Suprapubic skin (tissue), 4 donors: ENCODE measurements at places on chromosomes 5 and 9.
A peak's percentile ranks its signal among the peaks of the same experiment; 100 is the strongest.

- no peak for DNase-seq
Measured at GRCh38 chr5:147504535-147504934, 5.3 kb downstream of the DPYSL3 start.

DNA sequence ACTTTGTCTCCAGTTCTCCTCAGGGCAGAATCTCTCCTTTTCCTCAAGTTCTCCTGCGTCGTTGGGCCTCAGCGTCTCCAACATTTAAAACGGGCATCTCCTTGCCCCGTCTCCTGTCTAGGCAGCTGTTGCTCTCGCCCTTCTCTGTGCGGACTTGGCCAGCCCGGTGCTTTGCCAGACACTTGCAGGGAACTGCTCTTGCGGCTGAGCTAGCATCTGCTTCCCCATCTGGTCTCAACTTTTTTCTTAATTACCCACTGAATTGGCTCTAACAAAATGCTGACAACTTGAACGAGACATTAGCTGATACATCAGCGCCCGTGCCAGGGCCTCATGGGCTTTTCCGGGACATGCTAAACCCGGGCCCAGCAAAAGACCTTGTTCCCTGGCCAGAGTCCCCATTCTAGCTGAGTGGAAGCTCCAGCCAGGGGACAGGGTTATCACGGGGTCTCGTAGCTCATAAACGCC is 25.1 kb downstream of the ZNF618 start:
- DNase-seq: no peak

DNA sequence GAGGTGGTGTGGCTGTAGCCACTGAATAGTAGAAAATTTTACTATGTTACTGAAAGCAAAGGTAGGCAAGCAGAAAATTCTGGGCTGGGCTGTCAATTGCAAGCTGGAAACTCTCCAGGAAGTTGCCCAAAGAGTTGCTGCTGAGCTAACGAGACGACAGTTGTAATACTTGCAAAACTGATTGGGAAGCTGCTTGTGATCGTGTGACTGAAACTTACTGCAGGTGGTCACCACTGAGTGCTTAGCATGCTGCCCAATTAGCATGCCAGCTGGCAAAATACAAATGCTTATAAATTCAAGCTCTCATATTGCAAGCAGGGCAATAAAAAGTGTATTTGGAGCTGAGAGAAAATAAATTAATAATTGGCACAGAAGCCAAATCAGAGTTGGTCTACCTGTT is 758.5 kb upstream of the EDIL3 start:
- no peak for DNase-seq

DNA sequence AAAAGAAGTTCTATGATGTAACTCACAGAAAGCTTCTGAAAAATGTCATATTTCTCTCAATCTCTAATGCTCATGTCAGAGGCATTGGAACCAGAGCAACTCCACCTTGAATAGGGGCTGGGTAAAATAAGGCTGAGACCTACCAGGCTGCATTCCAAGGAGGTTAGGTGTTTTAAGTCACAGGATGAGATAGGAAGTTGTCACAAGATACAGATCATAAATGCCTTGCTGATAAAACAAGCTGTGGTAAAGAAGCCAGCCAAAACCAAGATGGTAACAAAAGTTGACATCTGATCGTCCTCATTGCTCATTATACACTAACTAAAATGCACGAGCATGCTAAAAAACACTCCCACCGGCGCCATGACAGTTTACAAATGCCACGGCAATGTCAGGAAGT is 411.1 kb upstream of the GRIA1 start:
- no peak for DNase-seq

DNA sequence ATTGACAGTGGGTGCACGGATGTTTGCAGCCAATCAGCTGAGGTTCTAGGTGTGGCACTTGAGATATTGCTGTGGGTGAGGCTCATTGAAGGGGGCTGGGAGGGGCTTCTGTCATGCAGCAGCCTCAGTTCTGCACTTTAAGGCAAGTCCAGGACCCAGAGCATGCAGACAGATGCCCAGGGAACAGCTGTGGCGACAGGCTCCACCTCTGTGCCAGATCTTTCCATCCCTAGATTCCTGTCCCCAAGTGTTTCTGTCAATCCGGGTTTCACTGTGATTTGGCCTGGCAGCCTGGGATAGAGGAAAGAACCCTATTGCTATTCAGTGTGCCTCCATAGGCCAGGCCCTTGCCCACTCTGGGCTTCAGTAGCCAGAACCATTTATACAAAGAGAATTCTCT is 20.8 kb upstream of the CERCAM start:
- no peak for DNase-seq

DNA sequence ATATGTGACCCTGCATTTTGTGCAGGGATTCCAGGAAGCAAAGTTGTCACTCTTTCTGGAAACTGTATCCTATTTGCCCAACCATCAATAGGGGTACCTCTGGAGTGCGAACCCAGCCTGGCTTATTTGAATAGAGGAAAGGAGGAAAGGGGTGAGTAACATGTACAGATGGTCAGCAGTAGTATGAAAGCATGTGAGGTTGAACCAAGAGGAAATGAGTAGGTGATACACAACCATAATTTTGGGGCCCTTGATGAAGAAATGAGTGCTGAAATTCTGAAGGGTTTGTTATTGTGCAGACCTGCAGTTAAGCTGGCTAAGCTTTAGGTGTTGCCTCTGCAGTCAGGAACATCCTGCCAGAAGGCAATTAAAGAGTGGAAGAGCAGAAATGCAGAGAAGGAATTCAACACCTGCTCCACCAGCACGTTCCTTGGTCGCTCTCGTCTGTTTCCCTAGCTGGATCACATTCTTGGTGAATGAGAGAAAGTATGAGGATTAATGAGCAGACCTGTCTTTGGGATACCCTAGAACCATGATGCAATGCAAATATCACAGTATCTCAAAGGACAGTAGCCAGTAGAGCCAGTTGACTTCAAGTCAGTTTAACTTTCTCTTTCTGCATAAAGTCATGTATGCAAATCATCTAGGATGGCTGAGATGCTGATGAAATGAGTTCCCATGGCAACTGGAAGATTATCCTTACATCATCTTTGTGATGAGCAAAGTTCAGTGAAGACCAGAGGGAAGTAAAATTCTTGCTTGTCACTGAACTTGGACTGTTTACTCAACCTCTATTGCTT is 13.2 kb upstream of the IL12B start:
- DNase-seq: no peak

GRCh38 chr9:30280229-30280900 is 2104.1 kb upstream of the ACO1 start:
- no peak for DNase-seq

DNA sequence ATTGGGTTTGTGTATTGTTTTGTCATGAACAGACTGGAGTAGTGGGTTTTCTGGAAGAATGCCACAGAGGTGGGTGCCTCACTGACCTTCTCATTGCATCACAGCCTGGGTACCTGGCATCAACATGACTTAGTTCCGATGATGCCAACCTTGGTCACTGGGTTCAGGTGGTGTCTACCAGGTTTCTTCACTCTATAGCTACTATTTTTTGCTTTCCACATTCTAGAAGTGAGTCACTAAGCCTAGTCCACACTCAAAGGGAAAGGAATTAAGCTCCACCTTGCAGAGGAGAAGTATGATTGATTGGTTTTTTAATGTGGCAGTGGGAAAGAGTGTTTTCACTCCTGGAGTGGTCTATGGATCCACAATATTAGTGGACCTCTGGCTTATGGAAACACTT is 391.9 kb downstream of the DMRT2 start:
- DNase-seq: no peak

- DNase-seq: no peak
Measured at GRCh38 chr5:98997000-98997399, 68.2 kb upstream of the CHD1 start.

DNA sequence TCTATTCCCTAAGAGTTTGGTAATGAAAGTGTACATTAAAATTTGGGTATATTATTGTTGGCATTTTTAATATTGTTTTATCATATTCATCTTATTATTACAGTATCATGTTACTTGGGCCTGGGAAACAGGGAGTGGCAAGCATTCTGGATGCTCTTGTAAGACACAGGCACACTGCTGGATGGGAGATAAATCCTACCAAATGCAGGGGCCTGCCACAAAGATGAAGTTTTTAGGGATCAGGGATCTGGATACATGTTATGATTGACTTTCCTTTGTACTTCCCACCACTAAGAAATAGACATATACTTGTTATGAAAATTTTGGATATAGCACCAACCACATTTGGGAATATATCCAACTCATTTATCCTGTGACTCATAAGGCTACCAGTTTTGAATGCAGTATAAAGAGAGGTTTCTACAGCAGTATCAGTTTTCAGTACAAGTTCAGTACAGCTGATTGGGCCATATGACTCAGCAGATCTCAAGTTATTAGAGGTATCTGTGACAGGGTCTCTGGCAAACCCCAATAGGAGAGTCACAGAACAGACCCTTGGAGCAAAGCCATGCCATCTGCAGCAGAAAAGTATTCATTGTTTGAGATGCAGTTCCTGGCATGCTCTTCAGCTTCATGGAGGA is 360.1 kb downstream of the DMAC1 start:
- DNase-seq: no peak

DNA sequence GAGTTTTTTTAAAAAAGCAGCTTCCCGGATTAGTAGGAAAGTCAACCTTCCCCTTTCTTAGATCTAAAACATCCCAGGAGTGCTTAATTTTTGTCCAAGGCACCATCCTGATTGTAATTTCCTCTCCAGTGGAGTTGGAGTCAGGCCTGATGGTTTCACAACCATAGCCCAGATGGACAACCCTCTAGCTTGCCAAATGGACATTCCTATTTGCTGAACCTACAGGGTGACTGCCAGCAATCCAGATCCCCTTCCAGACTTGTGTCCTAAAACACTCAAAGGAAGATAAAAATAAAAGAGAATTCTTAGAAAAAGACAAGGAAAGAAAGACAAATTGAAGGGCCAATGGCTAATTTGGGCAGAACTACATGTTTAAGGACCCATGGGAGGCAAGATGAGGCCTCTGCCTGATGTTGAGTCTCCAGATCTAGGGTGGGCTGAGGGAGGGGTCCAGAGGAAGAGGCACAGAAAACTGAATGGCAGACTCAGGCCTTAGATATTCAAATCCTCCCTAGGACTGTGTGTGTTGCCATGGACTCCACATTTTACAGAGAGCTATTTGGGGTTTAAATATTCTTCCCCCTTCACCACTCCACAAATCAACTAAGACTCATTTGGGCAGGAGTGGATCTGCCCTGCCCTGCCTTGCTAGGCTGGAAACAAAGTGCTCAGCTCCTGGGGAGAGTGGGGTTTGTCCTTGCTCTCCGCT is 38.5 kb upstream of the SLC44A1 start:
- peak; percentile 81 for DNase-seq

- DNase-seq: no peak
Measured at GRCh38 chr5:14213253-14213652, 70.1 kb downstream of the TRIO start.

GRCh38 chr9:86846656-86847055 is 100.7 kb downstream of the GAS1 start:
- DNase-seq: no peak

DNA sequence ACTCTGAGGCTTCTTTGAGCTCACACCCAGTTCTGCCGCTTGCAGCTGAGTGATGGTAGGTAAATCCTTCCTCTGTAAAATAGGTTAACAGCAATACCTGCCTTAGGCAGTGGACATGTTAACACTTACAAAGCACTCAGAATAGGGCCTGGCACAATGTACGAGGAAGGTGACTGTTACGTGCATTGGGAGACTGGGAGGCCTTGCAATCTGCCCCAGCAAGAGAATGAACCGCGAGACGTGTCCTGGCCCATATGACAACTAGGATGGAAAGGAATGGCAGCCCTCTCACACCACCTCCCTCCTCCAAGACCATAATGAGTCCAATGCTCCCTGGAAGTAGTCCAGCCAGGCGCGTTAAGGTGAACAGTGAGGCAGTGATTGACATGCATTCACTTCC is 23.1 kb upstream of the AKNA start:
- DNase-seq: no peak

DNA sequence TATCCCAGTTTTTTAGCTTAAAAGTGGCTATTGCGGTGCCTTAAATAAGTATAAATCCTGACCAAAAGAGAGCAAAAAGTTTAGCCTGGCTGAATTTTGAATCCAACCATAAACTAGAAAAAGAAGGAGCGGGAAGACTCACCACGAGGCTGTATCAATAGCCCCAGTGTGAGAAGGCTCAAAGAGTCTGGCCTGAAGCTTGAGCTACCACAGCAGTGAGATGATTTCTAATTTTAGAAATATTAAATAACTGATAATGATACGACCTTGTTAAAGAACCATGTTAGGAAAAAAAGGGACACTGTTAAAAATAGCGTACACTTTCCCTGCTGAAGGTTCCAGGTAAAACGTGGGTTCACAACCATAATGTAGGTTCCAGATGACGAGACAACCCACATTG is 134.1 kb upstream of the ZNF462 start:
- no peak for DNase-seq

GRCh38 chr9:90307167-90307833 is 335.3 kb downstream of the DIRAS2 start:
- no peak for DNase-seq

- DNase-seq: no peak
Measured at GRCh38 chr5:137113161-137113560, 386.0 kb downstream of the SPOCK1 start.

DNA sequence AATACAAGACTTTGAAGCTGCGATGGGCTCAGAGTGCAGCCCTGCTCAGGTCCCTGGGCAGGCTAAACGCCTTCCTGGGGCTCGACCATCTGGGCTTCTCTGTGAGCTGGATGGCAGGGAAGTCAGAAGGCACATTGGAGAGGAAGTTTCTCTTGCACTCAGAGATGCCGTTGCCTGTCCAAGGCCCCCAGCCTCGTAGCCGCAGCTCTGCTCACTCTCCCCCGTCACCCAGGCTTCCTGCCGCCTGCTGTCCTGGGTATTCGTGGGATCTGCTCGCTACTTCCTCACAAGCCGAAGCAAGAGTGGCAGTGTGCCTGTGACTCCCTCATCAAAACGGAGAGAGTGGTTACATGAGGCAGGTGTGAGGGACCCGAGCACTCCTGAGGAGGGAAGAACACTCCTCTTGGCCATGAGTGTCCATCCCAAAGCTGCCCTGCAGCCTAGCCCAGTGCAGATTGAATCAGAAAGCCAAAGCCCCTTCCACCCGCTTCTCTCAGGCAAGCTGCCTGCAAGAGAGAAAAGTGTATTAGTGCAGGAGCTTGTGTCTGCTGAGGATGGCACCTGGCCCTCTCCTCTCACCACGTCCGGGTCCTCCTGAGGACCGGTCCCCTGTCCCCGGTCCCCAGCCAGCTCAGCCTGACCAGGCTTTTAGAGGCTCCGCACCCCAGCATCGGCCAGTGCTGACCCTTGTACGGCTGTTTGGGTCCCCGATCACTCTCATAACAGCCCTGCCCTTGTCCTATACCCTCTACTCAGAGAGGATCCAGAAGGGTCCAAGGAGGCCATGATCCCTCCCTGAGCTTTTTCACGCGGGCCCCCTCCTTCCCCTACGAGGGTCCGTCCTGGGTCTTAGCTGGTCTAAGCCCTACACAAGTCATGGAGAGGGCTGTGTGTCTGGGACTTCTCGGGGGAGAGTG is 7.3 kb downstream of the FCN2 start:
- DNase-seq: no peak

DNA sequence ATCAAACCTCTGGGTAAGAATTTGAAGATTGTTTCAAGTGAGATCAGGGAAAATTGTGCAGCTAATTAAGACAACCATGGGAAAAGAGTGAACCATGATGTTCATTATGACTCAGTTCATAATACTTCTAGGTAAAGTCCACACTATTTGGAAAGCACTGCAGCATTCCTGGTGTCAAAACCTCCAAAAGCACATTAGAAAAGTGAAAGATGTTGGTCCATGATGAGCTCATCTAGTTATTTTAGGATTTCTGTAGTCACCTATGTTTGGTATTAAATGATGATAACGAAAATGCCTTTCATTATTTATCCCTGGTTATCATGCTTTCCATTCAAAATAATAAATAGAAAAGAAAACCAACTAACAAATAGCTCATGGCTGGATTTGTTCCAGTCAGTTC is 49.1 kb downstream of the PTCD2 start:
- no peak for DNase-seq

GRCh38 chr9:128892221-128892921 is 10.4 kb downstream of the LRRC8A start:
- peak; percentile 97 for DNase-seq
